Fibroblast of villous mesenchyme (primary cell): ENCODE measurements at places on chromosomes 7 and 10. TPM values are rescaled to one million over a fixed set of nuclear protein-coding genes. Genes with fewer than 3 reads are reported as not detected.

RBP3 gene
- total RNA-seq = not detected in 2 replicates

RPEL1 gene
- total RNA-seq = 0.32 and 0.43 TPM in 2 replicates

KIF20B gene
- 10.3 and 19.9 TPM in 2 replicates for total RNA-seq

PRLHR gene
- not detected in 2 replicates for total RNA-seq

CTTNBP2 gene
- 1.3 and 3.2 TPM in 2 replicates for total RNA-seq

ZNF273 gene
- total RNA-seq = 1.3 and 3.9 TPM in 2 replicates

LRMDA gene
- total RNA-seq = under 0.01 and 0.64 TPM in 2 replicates
